ENCODE measurements at places on chromosomes 13 and 19.

DNA sequence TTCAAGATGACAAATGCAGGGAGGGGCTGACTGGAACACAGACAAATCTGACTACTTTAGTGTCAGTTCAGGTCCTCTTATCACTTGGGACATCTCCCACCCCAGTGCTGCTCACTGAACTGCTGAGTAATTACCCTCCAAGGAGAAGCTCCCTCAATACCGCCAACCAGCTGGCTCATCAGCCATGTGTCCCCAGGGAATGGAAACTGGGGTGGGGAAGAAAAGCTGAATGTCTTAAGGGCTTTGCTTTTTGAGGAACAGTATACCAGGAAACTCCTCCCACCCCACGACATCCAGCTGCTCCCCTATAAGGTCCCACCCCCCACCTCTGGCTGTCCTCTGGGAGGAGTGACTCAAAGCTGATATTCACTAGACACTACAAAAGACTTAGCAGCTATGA is 2.0 kb downstream of the ZNF823 start:
- no peak for DNase-seq

GRCh38 chr13:108195146-108195545 is 20.2 kb downstream of the LIG4 start:
- DNase-seq = no peak

DNA sequence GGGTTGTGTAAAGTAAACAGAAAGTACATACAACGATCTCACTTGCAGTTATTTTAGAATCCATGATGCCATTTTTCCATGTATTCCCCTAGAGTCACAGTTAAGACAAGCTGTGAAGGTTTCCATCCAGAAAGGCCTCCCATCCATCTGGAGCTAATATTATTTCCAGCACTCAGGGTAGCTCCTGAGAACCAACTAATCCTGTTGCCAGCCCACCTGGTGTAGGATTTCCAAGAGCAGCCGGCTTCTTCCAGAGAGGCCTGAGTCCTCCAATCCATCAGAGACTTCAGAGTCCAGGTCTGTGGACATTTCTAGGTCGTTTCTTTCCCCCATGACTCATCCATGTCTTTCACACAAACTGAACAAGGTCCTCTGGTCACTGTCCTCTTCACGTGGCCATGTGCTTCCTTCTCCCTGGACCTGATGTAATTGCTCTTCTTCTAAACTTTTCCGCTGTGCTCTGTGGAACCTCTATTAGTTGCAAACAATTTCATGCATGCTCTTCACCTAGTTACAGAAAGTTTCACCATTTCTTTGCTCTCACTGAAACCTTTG is 270.3 kb upstream of the TMTC4 start:
- DNase-seq = no peak

DNA sequence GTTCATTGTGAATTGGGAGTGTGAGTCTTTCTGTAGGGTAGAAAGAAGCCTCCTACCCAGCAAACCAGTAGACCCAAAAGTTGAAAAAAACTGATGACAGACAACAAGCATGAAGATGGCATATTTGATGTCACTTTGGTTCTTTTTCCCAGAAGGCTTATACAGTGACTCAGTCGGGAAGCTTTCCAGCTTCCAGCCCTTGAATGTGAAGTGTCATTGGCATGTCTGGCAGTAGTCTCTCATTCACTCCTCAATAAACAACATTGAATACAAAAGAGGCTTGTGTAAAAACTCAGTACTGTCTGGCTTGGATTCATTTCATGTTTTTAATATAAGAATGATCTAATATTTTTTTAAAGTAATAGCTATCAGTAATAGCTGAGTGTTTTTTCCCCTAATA is 68.7 kb downstream of the IPO5 start:
- no peak for DNase-seq

DNA sequence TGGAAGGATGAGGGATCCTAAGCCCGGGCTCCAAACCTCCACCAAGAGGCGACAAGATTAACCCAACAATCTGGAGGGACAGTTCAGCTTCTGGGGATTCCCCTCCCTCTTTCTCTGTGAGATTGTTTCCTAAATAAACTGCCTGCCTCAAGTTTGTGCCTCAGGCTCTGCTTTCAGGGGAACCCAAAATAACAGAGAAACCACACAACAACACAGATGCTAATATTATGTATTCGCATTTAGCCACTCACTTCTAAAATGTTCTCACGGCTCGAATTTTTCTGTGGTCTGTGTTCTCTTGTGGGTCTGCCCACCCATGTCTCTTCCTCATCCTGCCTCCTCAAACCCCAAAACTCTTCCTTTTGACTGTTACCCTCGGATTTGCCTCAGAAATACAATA is 1381.1 kb upstream of the SLC10A2 start:
- DNase-seq = no peak

- DNase-seq = peak; percentile 79
Observed at GRCh38 chr19:4172861-4173473, 9.4 kb downstream of the SIRT6 start.

DNA sequence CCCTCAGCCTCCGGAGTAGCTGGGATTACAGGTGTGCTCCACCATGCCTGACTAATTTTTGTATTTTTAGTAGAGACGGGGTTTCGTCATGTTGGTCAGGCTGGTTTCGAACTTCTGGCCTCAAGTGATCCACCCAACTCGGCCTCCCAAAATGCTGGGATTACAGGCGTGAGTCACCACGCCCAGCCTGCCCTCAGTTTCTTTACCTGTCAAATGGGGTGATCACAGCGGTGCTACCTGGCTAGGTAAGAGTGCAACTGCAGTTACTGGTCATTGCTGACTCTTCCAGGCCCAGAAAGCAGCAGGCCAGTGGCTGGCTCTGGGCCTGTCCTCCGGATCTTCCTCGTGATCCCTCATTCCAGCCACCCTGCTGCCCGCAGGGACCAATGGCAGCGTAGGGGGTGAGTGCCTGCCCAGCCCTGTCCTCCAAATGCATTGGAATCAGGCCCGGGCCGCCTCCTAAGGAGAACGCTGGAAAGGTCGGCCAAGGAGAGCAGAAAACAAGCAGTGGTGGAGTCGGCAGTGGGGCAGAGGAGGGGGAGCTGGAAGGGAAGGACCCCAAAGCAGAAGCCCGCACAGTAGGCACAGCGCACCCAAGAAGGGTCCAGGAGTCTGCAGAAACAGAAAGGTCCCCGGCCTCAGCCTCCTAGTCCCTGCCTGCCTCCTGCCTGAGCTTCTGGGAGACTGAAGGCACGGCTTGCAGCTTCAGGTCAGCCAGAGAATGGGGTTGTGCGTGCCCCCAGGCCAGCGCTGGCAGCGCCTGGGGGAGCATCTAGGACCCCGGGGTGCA is 1.8 kb upstream of the SLC27A1 start:
- no peak for DNase-seq

- peak; percentile 88 for DNase-seq
Observed at GRCh38 chr19:32691291-32691951, at the start of gene NUDT19. TSS of gene NUDT19 (plus strand) at chr19:32691821. CDS start at chr19:32691961, 140 bp downstream.

DNA sequence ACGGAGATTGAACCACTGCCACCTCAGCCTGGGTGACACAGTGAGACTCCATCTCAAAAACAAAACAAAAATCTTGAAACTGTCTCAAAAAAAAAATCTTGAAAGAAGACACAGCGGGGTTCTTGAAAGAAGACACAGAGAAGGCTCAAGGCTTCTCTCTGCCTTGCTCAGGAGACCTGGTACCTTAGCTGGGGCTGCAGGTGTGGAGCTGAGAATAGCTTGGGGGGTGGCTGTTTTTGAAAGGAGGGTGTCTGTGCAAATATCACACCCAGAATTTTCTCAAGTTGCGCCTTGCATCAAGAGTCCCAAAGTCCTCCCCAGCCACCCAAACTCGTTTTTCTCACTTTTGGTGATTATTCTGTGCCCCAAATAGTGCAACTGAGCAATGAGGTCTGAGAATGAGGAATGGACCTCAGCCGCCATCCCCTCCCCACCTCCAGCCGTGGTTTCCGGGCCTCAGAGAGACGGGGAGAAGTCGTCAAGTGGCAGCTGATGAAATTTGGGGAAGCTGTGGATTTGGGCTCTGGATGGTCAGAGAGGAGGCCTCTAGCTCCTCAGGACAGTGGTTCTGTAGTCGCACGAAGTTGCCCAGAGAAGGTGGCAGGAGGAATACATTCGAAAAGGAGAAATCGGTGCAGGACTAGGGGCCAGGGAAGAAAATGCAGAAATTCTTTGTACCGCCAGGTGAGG is 8.8 kb downstream of the S1PR2 start:
- no peak for DNase-seq

- no peak for DNase-seq
Observed at GRCh38 chr13:39281539-39282150, 243.4 kb downstream of the NHLRC3 start.

DNA sequence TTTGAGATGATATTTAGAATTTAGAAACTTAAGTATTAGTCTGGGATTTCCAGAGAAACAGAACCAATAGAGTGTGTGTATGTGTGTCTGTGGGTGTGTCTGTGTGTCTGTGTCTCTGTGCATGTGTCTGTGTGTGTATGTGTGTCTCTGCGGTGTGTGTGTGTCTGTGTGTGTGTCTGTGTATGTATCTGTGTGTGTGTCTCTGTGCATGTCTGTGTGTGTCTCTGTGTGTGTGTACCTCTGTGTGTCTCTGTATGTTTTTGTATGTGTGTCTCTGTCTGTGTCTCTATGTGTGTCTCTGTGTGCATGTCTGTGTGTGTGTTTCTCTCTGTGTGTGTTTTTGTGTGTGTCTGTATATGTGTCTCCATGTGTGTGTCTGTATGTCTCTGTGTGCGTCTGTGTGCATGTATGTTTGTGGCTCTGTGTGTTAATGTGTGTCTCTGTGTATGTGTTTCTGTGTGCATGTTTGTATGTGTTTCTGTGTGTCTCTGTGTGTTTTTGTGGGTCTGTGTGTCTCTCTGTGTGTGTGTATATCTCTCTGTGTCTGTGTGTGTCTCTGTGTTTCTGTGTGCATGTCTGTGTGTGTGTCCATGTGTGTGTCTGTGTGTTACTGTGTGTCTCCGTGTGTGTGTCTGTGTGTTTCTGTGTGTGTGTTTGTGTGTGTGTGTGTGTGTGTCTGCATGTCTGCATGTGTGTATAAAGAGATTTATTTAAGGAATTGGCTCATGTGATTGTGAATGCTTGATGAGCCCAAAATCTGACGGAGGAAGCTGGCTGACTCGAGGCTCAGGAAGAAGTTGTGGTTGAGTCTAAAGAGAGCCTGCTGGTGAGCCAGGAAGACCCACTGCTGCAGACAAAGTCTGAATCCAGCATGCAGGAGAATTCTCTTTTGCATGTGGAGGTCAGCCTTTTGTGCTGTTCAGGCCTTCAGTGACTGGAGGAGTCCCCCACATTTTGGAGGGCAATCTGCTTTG is 22.2 kb downstream of the GPR42 start:
- DNase-seq = no peak

GRCh38 chr19:7959211-7959610 is 15.7 kb upstream of the TIMM44 start:
- no peak for DNase-seq

DNA sequence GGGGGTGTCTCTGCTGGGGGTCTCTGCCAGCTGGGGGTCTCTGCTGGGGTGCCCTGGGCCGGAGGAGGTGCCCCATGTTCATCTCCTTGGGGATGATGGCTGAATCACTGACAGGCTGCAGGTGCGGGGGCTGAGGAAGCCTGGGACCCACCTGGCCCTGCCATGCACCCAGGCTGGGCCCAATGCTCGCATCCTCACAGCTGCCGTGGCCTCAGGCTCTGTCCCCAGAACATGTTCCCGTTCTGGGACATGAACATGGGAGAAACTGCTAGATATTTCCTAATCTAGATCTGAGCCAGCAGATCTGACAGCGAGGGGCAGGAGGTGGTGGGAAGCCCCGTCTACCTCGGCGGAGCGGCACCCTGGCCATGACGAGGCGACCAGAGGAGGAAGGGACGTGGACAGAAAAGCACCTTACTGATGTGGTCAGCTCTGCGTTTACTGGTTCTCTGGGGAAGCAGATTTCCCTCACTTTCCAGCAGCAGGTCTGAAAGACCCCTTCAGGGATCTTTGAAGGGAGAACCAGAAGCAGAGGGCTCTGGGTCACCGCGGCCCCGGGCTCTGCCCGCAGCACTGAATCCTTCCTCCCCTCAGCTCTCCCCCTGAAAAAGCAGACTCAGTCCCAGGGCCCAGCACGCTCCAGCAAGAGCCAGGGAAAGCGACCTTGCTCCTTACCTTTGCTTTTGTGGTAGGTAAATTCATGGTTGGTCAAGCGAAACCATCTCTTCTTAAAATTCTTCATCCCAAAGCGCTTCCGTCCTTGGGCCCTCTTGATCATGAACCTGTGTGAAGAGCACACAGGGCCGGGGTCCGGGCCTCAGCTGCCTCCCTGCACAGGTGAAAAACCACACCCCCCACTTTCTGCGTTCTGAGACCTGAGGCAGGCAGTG is 26.5 kb upstream of the C13orf46 start:
- no peak for DNase-seq

DNA sequence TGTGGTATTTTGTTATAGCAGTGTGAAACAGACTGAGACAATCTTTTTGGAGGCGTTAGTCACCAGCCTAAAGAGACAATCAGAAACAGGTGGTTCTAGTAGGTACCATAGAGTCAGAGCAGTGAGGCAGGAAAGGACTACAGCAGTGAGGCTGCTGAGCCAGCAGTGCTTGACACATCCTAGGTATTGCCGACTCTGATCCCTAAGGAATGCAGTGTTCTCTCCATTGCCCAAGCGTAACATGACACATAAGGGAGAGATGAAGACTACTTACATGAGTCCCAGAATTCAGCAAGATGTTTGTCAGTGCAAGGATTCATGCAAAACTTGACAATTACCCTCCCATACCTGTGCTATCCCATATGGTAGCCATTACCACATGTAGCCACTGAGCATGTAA is 62.4 kb upstream of the XPO4 start:
- no peak for DNase-seq

DNA sequence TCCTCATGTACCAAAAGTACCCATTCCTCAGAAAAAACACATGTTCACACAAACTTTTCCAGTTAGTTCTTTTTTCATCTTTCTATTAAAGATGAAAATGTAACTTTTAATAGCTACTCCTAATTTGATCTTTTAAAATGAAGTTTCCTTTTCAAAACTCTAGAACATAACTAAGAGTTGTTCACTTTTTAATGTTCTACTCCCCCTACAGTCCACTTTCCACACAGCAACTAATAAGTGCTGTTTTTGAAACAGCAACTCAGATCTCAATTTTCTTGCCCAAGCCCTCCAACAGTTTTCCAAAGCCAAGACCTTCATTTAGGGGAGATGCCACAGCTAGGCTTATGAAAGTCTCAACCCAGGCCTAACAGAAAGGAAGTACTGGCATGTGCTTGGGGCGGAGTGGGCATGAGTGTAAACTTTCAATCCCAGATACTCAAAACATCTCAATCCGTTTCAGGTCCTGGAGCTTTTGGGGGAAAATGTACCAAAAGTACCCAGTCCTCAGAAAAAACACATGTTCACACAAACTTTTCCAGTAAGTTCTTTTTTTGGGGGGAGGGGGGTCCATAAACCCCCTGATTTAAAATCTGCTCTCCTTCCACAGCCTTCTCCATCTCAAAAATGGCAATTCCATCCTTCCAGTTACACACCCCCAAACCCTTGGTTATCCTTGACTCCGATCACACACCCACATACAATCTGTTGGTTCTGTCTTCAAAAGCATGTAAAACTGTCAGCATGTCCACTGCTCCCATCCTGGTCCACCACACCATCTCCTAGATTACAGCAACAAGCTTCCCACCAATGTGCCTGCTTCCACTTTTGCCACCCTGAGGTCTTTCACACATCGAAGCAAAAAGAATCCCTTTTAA is 2.0 kb downstream of the FBL start:
- peak; percentile 66 for DNase-seq

GRCh38 chr13:51811046-51811445 is 7.1 kb upstream of the DHRS12 start:
- DNase-seq = no peak

GRCh38 chr13:76968041-76968440 is 19.7 kb downstream of the ACOD1 start:
- no peak for DNase-seq

GRCh38 chr13:27252467-27252866 is 1.1 kb downstream of the RPL21 start:
- no peak for DNase-seq

All from activated CD8-positive, alpha-beta T cell treated with anti-CD3 and anti-CD28 coated beads, Interleukin-2, amount 10 ng/mL, durations not matched to agents 7 days and 5 days (primary cell).